Type B pancreatic cell (in vitro differentiated cells): ENCODE measurements at places on chromosomes 7 and 10. TPM values are rescaled to one million over a fixed set of nuclear protein-coding genes. Genes with fewer than 3 reads are reported as not detected.

Gene GLI3
- total RNA-seq: 58.0 and 141 TPM in 2 replicates

DNA sequence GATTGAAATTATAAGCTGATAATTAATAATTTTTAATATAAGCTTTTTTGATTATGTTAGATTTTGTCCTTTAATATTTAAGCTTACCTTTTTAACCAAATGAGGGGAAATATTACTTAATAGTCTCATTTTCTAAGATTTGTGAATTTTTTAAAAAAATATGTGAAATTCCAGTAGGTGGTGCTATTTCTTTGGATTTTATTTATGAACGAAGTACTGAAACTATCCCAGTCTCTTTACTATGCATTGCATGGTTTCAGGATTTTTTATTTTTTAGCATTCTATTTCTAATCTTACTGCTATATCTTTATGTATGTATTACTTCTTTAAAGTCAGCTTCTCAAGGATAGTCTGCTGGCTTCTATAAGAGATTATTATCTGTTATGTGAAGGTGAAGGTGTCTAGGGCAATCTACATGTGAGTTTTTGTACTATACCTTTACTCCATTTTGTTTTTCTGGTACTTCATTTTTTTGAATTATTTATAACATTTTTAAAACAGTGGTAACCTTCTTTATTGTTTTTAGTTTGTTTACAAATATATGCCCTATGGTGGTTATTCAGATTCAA lies 78.3 kb downstream of the ATRNL1 start:
- no peak overlapping the region for H3K27ac ChIP-seq
- H3K4me1 ChIP-seq: no peaks in the 10 kb centered on the region
- no peak overlapping the region for H3K4me3 ChIP-seq
- H3K27me3 ChIP-seq: no peaks in the 10 kb centered on the region

GRCh38 chr7:106793015-106793975 lies 71.8 kb upstream of the PIK3CG start:
- peaks cover 6% of the 10 kb centered on the region for H3K27me3 ChIP-seq
- DNase-seq: no peak
- no peak overlapping the region for H3K27ac ChIP-seq
- H3K36me3 ChIP-seq: no peaks in the 10 kb centered on the region

- H3K36me3 ChIP-seq: no peaks in the 10 kb centered on the region
- no peaks in the 10 kb centered on the region for H3K4me1 ChIP-seq
- DNase-seq: no peak
- H3K4me3 ChIP-seq: no peak overlapping the region
- H3K27ac ChIP-seq: no peak overlapping the region
Observed at GRCh38 chr7:56127241-56127975, 11.2 kb upstream of the NUPR2 start.

- peaks cover 15% of the 10 kb centered on the region for H3K4me1 ChIP-seq
- no peaks in the 10 kb centered on the region for H3K27me3 ChIP-seq
- H3K36me3 ChIP-seq: no peaks in the 10 kb centered on the region
- DNase-seq: no peak
Observed at GRCh38 chr7:18550574-18550973, 55.0 kb downstream of the HDAC9 start.

Gene SUMF2
- 125 and 127 TPM in 2 replicates for total RNA-seq

DNA sequence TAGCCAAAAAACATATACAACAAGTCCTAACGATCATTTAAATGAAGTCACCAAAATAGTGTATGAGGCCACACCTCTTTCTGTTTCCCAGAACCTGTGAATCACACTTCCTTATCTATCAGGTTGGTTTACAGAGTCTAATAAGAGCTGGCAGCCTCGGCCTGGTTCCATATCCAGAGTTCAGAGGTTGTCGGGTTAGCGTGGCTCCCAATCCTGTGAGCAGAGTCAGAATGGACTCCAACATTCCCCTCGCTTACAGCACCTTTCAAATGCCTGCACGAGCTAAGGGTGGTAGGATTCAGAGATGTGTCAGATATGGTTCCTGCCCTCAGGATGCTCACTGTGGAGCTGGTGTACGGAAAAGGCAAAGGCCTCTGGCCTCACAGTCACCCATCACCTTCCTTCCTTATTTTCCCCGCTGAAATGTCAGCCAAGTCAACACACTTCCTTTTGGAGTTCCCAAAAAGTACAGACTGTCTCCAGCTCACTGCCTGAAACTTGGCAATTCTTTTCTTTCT lies 6.0 kb downstream of the IL15RA start:
- no peak overlapping the region for H3K4me3 ChIP-seq
- no peaks in the 10 kb centered on the region for H3K36me3 ChIP-seq
- H3K27me3 ChIP-seq: peaks cover 38% of the 10 kb centered on the region
- H3K27ac ChIP-seq: no peak overlapping the region

GRCh38 chr7:143484119-143484518 lies 6.4 kb downstream of the TAS2R41 start:
- H3K27ac ChIP-seq: no peak overlapping the region
- no peak overlapping the region for H3K4me3 ChIP-seq
- no peak for DNase-seq

GRCh38 chr7:102456327-102456726 lies 8.3 kb downstream of the ALKBH4 start:
- H3K36me3 ChIP-seq: no peaks in the 10 kb centered on the region
- H3K27me3 ChIP-seq: no peaks in the 10 kb centered on the region
- no peak overlapping the region for H3K4me3 ChIP-seq
- no peak for DNase-seq
